CD8-positive, alpha-beta memory T cell (primary cell): ENCODE measurements at places on chromosomes 7 and 10.

DNA sequence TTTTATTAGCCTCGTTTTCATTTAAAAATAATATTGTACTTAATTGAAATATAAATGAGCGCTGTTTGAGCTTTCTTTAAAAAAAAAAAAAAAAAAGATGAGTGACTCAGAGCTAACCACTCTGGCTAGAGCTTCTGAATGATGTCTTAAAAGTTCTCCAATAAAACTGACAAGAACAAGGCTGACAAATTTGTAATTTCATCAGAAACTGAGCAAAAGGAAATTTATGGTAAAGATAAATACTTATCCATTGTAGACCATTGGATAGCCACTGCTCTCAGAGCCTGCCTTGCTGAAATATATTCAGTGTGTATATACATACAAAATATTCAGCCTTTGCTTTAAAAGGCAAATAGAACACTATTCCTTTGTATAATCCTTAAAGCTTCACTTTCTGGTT, 91.2 kb upstream of the OIT3 start:
- H3K4me1 ChIP-seq = no peaks in the 10 kb centered on the region
- no peaks in the 10 kb centered on the region for H3K27me3 ChIP-seq
- no peaks in the 10 kb centered on the region for H3K36me3 ChIP-seq
- H3K4me3 ChIP-seq = no peak overlapping the region
- no peak overlapping the region for H3K27ac ChIP-seq

DNA sequence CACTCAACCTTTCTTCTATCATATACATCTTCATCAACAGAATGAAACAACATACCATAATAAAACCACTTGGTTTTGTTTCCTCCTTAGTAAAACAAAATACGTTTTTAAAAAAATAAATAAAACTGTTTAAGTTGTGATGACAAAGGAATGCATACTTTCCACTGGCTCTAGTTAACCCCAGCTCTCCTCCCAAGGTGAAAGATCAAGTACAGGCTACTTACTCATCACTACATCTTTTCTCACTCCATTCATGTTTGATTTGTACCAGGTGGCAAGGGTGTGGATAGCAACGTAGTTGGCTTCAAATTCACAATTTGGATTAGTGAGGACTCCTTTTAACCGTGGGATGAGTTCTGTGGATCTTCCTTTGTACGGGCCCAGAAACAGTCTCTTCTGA, 14.7 kb downstream of the OGA start:
- no peak overlapping the region for H3K4me3 ChIP-seq
- no peak for DNase-seq
- H3K36me3 ChIP-seq = peaks cover 69% of the 10 kb centered on the region
- no peaks in the 10 kb centered on the region for H3K27me3 ChIP-seq
- no peak overlapping the region for H3K27ac ChIP-seq
- peaks cover 3% of the 10 kb centered on the region for H3K4me1 ChIP-seq

GRCh38 chr10:62590306-62590705, 214.2 kb upstream of the ADO start:
- no peak overlapping the region for H3K4me3 ChIP-seq
- DNase-seq = no peak
- no peak overlapping the region for H3K27ac ChIP-seq
- no peaks in the 10 kb centered on the region for H3K27me3 ChIP-seq

- no peaks in the 10 kb centered on the region for H3K27me3 ChIP-seq
- H3K4me3 ChIP-seq = no peak overlapping the region
- no peak overlapping the region for H3K27ac ChIP-seq
Observed at GRCh38 chr10:77328272-77328816, 309.3 kb downstream of the KCNMA1 start.

- DNase-seq = no peak
- no peaks in the 10 kb centered on the region for H3K36me3 ChIP-seq
- no peak overlapping the region for H3K27ac ChIP-seq
Observed at GRCh38 chr10:119252051-119252465, 44.7 kb downstream of the GRK5 start.

- H3K27ac ChIP-seq = no peak overlapping the region
- no peaks in the 10 kb centered on the region for H3K27me3 ChIP-seq
- H3K4me1 ChIP-seq = no peaks in the 10 kb centered on the region
- H3K36me3 ChIP-seq = no peaks in the 10 kb centered on the region
- H3K4me3 ChIP-seq = no peak overlapping the region
Observed at GRCh38 chr10:114246679-114247305, 7.7 kb downstream of the VWA2 start.

DNA sequence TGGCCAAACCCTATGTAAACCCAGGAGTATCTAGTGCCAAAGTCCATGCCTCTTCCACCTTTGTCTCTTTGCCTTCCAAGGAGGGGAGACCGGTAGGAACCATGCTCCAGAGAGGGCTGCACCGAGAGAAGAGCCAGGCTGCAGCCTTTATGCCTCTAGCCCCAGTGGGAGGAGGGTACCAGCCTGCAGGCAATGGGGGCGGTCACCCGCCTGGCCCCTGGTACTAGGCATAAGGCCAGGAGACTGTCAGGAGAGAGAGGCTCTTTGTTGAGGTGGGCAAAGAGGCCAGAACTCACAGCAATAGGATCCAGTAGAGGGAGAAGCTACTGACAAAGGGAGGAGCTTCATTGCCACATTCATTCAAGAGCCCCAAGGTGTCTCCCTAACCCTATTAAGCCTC, 146.6 kb upstream of the PDE1C start:
- no peak overlapping the region for H3K4me3 ChIP-seq
- H3K4me1 ChIP-seq = no peaks in the 10 kb centered on the region
- no peaks in the 10 kb centered on the region for H3K27me3 ChIP-seq
- no peak for DNase-seq
- no peaks in the 10 kb centered on the region for H3K36me3 ChIP-seq

- no peaks in the 10 kb centered on the region for H3K4me1 ChIP-seq
- DNase-seq = no peak
- no peak within 1 kb of the TSS for H3K4me3 ChIP-seq
- no peak within 1 kb of the TSS for H3K27ac ChIP-seq
- peaks cover 7% of the 10 kb centered on the region for H3K27me3 ChIP-seq
Observed at GRCh38 chr10:75431180-75432111, at the start of gene LRMDA. TSS of gene LRMDA (plus strand) at chr10:75431624.

- H3K27me3 ChIP-seq = no peaks in the 10 kb centered on the region
- no peaks in the 10 kb centered on the region for H3K36me3 ChIP-seq
- H3K4me1 ChIP-seq = no peaks in the 10 kb centered on the region
- DNase-seq = no peak
- H3K4me3 ChIP-seq = no peak overlapping the region
Observed at GRCh38 chr7:78345979-78346378, 547.4 kb downstream of the PHTF2 start.

DNA sequence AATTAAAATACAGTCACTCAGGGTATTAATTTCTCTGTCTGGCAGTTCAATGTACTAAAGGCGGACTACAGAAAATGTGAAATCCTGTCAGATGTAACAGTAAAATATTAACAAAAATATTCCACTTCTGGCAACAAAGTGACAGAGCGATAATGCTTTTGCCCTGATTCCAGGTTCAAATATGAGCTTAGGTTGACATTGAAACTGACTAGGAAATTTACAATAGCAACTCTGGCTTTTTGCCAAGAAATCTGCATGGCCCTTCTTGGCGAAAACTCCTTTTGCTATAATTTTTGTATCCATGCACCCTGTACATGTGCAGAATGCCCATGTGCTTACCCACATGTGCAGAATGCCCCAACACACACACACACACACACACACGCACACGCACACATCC, 552.2 kb downstream of the MDFIC start:
- no peaks in the 10 kb centered on the region for H3K4me1 ChIP-seq
- no peak for DNase-seq
- no peak overlapping the region for H3K27ac ChIP-seq
- no peaks in the 10 kb centered on the region for H3K36me3 ChIP-seq
- H3K4me3 ChIP-seq = no peak overlapping the region

GRCh38 chr10:111479966-111480365, 403.1 kb downstream of the ADRA2A start:
- DNase-seq = no peak
- H3K4me1 ChIP-seq = no peaks in the 10 kb centered on the region
- H3K4me3 ChIP-seq = no peak overlapping the region
- no peaks in the 10 kb centered on the region for H3K27me3 ChIP-seq
- H3K27ac ChIP-seq = no peak overlapping the region
- H3K36me3 ChIP-seq = no peaks in the 10 kb centered on the region

DNA sequence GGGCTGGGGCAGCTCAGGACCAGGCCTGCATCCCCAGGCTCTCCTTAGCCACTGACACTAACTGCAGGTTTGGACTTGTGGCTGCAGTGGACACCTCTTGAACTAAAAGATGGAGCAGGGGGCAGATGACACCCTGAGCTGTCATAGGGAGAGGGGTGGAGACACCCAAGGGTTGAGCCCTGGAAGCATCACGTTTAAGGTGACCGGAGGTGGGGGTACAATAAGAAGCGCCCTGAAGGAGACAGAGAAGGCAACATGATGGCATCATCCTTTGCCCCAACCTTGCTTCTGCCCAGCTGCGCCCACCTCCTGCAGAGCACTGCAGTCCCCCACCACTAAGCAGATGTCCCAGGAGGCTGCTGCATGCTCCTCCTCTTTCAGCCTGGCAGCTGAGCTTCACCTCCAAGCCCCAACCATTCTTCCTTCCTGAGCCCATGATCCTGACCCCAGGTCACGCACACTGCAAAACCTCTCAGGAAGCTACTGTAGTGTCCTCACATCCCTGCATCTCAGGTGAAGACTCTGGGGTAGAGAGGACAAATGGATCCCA, 25.5 kb downstream of the OGDHL start:
- H3K36me3 ChIP-seq = no peaks in the 10 kb centered on the region
- no peaks in the 10 kb centered on the region for H3K27me3 ChIP-seq
- DNase-seq = no peak
- no peak overlapping the region for H3K27ac ChIP-seq
- H3K4me1 ChIP-seq = no peaks in the 10 kb centered on the region

DNA sequence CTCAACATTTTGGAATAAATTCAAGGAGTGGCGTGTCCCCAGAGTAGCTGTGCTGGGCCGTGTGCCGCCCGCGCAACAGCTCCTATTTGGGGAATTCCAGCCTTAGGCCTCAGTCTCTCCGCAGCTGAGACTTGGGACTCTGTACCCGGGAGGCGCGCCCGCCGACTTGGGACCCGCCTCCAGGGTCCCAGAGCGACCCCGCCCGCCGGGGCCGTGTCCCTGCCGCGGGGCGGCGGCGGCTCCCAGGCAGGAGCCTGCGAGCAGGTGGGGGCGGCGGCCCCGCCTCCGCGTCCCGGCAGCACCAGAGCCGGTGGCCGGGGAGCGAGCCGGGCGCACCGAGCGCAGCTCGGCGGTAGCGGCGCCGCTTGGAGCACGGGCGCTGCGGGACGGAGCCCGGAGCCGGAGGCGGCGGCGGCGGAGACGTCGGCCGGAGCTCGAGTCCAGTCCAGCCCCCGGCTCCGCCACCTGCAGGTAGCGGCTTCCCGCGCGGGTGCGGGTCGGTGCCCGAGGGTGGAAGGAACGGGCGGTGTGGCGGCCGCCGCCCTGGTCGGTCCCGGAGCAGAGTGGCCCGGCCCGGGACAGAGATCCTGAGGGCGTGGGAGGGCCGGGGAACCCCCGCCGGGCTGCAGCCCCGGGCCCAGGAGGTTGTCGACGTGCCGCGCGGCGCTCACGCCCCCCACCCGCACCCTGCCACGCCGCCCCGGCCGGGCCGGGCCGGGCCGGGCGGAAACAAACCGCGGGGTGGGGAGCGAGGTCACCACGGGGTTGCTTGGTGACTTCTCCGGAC, at the start of gene WIPF3:
WIPF3 (plus strand) TSS at position 301 of the 787 bp plus-strand sequence. CDS start 28,217 bp downstream, outside the sequence.
- H3K4me3 ChIP-seq = no peak within 1 kb of the TSS
- H3K4me1 ChIP-seq = no peaks in the 10 kb centered on the region
- H3K36me3 ChIP-seq = no peaks in the 10 kb centered on the region

DNA sequence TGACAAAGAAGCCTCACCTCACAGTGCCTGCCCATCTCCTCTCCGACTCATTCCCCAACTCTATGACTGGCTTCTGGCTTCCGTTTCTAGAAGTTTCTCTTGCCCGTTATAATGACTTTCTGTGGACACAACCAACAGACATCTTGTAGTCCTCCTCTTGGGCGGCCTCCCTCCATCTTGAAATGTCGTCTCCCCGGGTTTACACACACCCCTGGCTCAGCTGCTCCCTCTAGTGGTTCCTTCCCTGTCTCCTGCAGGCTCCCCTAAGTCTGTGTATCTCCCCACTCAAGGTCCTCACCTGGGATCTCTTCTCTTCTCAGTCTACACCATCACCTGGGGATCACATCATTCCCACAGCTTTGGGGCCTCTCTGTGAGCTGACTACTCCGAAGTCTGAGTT, 123.4 kb upstream of the NEBL start:
- no peak for DNase-seq
- H3K27ac ChIP-seq = no peak overlapping the region
- H3K4me1 ChIP-seq = no peaks in the 10 kb centered on the region
- no peak overlapping the region for H3K4me3 ChIP-seq

- H3K4me3 ChIP-seq = no peak overlapping the region
- H3K4me1 ChIP-seq = no peaks in the 10 kb centered on the region
- H3K36me3 ChIP-seq = no peaks in the 10 kb centered on the region
- no peaks in the 10 kb centered on the region for H3K27me3 ChIP-seq
Observed at GRCh38 chr10:44756216-44756615, 154.9 kb upstream of the TMEM72 start.

- no peak overlapping the region for H3K4me3 ChIP-seq
- DNase-seq = no peak
- H3K27me3 ChIP-seq = no peaks in the 10 kb centered on the region
- peaks cover 15% of the 10 kb centered on the region for H3K4me1 ChIP-seq
Observed at GRCh38 chr7:123538189-123538714, 3.9 kb upstream of the IQUB start.

DNA sequence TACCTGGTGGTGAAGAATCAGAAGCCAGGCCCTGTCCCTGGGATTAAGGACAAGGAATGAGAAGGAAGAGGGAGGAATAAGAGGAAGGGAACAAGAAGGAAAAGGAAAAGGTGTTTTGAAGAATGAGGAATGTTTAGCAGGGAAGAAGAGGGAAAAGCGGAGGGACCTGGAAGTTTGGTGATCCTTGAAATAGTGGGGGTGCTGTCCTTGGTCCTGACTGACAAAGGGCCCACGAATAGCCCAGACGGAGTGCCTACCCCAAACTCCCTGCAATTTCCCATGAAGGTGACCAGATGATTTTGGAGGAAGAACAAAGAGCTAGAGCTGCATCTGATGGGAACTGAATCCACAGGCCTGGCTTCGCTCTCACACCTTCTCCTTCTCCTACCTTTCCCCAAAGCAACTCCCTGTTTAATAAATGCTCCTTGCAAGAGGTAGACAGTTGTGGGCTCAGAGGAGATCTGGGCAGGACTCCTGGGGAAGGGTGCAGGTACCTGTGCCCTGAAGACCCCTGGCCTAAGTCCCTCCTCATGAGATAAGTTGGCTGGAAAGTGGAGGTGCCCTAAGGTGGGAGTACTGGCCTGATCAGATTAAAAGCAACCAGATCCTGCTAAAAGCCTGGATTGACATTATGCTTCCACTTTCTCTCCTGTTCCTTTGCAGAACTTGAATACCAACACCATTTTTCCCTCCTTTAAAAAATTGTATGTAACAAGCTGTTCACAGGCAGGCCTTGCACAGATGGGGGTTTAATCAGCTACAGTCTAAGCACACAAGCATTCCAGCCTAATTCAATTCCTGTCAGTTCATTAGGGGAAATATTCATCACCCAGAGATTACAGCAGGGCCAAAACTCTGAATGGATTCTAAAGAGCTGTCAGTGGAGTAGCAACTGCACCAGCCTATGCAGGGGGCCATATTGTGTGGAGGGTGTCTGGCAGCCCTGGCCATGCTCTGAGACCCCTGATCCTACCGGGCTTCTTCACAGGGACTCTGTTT, 19.4 kb downstream of the KAZALD1 start:
- no peaks in the 10 kb centered on the region for H3K4me1 ChIP-seq
- no peak overlapping the region for H3K4me3 ChIP-seq
- DNase-seq = no peak
- H3K27me3 ChIP-seq = no peaks in the 10 kb centered on the region
- H3K27ac ChIP-seq = no peak overlapping the region
- H3K36me3 ChIP-seq = no peaks in the 10 kb centered on the region
